Suppressor macrophage treated with lipopolysaccharide for 4 hours (primary cell): ENCODE measurements at places on chromosomes 2 and 18.

DNA sequence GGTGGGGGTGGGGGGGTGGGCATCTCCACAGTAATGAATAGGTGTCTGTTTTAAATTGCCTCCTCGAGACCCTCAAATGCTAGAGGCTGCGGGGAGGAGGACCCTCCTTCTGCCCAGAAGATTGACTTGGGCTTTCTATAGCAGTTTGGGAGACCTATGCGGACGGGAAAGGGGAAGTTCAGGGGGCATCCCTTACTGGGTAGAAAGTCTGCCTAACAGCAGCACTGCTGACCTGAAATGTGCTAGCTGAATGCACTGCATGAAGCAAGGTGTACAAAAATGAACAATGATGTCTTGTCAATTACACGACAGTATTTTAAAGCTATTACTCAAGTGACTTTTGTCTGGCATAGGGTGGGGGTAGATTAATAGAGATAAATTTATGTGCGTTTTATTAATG lies 2.5 kb downstream of the DCC start:
- no peak for DNase-seq

GRCh38 chr18:3810296-3810695 lies 360.3 kb downstream of the TGIF1 start:
- no peak for DNase-seq

GRCh38 chr2:170155022-170155722 lies 22.8 kb upstream of the MYO3B start:
- DNase-seq: peak; percentile 18

DNA sequence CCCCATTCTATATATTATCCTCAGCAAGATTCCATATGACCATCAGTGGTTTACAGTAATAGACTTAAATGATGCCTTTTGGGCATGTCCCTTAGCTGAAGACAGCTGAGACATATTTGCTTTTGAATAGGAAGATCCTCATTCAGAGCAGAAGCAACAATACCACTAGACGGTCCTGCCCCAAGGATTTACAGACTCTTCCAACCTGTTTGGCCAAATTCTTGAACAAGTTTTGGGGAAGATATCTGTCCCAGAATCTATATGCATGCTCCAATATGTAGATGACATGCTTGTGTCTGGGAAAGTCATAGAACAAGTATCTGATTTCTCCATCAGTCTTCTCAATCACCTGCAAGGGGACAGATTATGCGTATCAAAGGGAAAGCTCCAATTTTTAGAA lies 137.1 kb upstream of the RMP24 start:
- DNase-seq: peak; percentile 27

- DNase-seq: no peak
These were observed 135.1 kb downstream of the CELF4 start for GRCh38 chr18:37430357-37431076.

DNA sequence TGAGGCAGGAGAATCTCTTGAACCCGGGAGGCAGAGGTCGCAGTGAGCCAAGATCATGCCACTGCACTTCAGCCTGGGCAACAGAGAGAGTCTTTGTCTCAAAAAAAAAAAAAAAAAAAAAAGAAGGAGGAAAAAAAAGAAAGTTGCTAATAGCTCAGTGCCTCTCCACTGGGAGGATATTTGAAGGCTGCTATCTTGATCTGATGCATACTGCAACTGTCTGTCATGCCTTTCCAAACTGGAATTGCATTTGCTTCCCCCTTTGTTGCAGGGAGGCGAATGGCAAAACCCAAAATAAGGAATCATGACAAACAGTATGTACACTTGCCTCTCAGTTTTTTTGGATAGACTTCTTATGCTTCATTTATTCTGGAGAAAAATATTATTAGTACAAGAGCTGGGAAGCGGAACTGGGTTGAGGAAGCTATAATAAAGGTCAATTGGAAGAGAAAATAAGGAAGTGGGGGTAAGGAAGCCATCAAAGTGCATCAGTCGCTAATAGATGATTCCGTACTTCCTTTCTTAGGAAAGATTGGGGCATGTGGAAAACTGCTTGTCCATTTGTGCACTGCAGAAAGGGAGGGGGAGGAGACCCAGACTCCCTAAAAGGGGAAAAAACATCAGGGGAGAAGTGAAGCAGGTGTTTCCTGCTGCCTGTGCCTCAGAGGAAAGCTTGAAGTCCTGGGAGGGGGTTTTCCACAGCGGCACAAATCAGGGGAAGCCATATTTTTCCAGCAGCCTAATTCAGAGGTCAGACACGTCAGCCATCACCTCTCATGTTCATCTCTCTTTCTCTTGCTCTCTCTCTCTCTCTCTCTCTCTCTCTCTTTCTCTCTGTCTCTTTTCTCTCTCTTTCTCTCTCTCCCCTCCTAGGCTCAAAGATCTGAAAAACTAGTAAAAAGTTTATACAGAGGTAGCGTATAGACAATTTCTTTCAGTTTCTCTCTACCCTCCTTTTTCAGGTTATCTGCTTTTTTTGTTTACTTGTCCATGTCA lies 301.4 kb upstream of the TNP1 start:
- peak; percentile 71 for DNase-seq
